ENCODE measurements at places on chromosomes 3 and 15. TPM values are rescaled to one million over a fixed set of nuclear protein-coding genes. Genes with fewer than 3 reads are reported as not detected.
A peak's percentile ranks its signal among the peaks of the same experiment; 100 is the strongest.

MYD88 gene
- 60.3 TPM for total RNA-seq

FBXO40 gene
- 0.05 TPM for total RNA-seq

GRCh38 chr3:23811185-23811527 is 5.4 kb downstream of the UBE2E1 start:
- peak overlapping the region; percentile 68 for H3K4me3 ChIP-seq
- peak overlapping the region; percentile 58 for H3K27ac ChIP-seq
- H3K36me3 ChIP-seq: peaks cover 4% of the 10 kb centered on the region
- H3K27me3 ChIP-seq: no peaks in the 10 kb centered on the region

STXBP5L gene
- not detected for total RNA-seq

DNA sequence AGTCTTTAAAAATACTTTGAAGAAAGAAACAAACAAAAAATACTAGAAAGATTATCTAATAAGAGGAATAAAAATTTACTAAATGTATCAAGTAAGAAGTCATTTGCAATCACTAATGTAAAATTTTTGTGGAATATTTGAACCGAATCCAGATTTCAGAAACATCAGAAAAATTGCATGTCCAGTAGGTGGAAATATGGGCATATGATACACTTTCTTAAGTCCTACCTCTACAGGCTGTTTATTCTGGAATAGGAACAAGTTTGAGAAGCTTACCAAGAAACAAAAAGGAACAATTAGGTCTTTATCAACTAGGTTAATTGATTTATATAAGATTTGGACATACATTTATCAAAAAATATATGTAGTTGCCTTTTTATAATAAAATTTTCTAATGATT is 292.9 kb upstream of the ROBO1 start:
- no peaks in the 10 kb centered on the region for H3K4me1 ChIP-seq
- H3K27me3 ChIP-seq: no peaks in the 10 kb centered on the region
- no peak overlapping the region for H3K27ac ChIP-seq
- DNase-seq: no peak
- H3K36me3 ChIP-seq: no peaks in the 10 kb centered on the region

DNA sequence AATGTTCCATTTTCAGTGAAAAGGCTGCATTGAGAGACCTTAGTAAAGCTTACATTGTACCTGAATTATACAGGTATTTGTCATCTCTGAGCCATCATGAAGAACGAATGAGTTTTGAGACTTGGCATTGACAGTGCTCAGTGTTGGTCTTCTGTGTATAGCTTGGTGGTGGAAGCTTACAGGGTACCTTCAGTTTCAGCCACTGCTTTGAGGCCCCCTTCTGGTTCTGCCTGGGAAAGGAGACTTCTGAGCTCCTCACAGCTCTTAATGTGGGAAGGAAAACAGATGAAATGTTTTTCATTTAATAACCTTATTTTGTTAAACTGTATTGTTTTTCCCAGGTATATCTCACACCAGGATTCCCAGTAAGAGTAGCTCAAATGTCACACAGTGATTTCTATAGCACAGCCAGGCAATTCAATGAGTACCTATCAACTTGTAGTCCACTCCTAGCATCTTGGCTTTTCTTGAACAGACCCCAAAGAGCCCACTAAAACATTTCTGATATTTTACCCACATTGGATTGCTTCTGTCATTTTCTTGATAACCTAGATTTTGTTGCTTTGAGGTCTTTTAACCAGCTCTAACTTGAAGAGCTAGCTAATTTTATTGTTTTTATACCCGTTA is 5.6 kb downstream of the SERPINI1 start:
- peaks cover 6% of the 10 kb centered on the region for H3K4me1 ChIP-seq
- no peak overlapping the region for H3K4me3 ChIP-seq
- no peaks in the 10 kb centered on the region for H3K36me3 ChIP-seq

DNA sequence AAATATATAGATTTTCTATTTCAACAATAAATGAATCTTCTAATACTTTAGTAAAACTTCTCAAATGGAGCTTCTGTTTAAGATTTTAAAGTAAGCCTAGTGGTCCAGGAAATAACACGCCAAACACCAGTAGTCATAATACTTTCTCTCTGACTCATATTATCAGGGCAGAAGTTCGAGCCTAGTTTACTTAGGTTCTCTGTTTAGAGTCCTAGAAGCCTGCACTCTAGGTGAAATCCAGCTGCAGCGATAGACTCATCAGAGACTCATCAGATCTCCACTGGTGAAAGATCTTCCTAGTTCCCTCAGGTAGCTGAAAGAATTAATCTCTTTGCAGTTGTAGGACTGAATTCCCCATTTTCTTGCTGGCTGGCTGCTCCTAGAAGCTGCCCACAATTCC is 552.5 kb upstream of the ROBO2 start:
- no peaks in the 10 kb centered on the region for H3K27me3 ChIP-seq
- H3K4me3 ChIP-seq: no peak overlapping the region
- no peaks in the 10 kb centered on the region for H3K36me3 ChIP-seq
- H3K27ac ChIP-seq: no peak overlapping the region
- no peaks in the 10 kb centered on the region for H3K4me1 ChIP-seq

RASGRP1 gene
- 0.75 TPM for total RNA-seq

GRCh38 chr3:166759736-166760513 is 620.2 kb downstream of the ZBBX start:
- H3K36me3 ChIP-seq: no peaks in the 10 kb centered on the region
- no peaks in the 10 kb centered on the region for H3K27me3 ChIP-seq
- no peak overlapping the region for H3K27ac ChIP-seq
- DNase-seq: no peak
- no peak overlapping the region for H3K4me3 ChIP-seq
- H3K4me1 ChIP-seq: no peaks in the 10 kb centered on the region

ANKRD63 gene
- not detected for total RNA-seq

GRCh38 chr3:174072675-174073074 is 675.1 kb downstream of the NLGN1 start:
- H3K4me1 ChIP-seq: no peaks in the 10 kb centered on the region
- no peak for DNase-seq
- H3K27me3 ChIP-seq: no peaks in the 10 kb centered on the region
- no peak overlapping the region for H3K27ac ChIP-seq
- no peak overlapping the region for H3K4me3 ChIP-seq

GOLGA8S gene
- 0.05 TPM for total RNA-seq

- no peak for DNase-seq
- no peaks in the 10 kb centered on the region for H3K36me3 ChIP-seq
- H3K27me3 ChIP-seq: no peaks in the 10 kb centered on the region
- no peak overlapping the region for H3K27ac ChIP-seq
- H3K4me1 ChIP-seq: no peaks in the 10 kb centered on the region
- no peak overlapping the region for H3K4me3 ChIP-seq
These were observed 108.1 kb downstream of the LSAMP start for GRCh38 chr3:116337229-116337628.

CSTA gene
- total RNA-seq: 6.6 TPM

- DNase-seq: no peak
- no peak overlapping the region for H3K27ac ChIP-seq
- no peaks in the 10 kb centered on the region for H3K36me3 ChIP-seq
- H3K27me3 ChIP-seq: no peaks in the 10 kb centered on the region
- H3K4me1 ChIP-seq: no peaks in the 10 kb centered on the region
- no peak overlapping the region for H3K4me3 ChIP-seq
These were observed 495.5 kb upstream of the ROBO1 start for GRCh38 chr3:80263260-80263659.

CPN2 gene
- total RNA-seq: 20.4 TPM

GOLGA8G gene
- not detected for total RNA-seq

DNA sequence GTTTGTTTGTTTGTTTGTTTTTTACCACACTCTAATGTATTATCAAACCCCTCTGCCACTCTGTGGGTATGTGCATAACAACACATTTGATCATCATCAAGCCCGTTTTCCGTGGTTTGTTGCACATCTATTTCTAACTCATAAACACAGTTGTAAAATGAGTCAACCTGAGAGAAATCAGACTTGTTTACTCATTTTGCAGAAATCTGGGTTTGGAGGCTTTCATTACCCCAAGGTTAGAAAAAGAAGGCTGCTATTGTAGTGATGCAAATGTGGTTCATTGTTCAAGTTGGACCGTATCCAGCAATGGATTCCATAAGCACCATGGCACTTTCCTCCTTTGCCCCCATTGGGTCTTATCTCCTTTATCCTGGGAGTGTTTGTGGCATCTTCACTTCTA is 353.2 kb upstream of the SOX2 start:
- no peaks in the 10 kb centered on the region for H3K4me1 ChIP-seq
- no peak overlapping the region for H3K4me3 ChIP-seq
- H3K27ac ChIP-seq: no peak overlapping the region
- H3K27me3 ChIP-seq: no peaks in the 10 kb centered on the region
- H3K36me3 ChIP-seq: no peaks in the 10 kb centered on the region

GRM2 gene
- total RNA-seq: not detected

PLA2G4E gene
- total RNA-seq: not detected

UQCC5 gene
- total RNA-seq: 8.5 TPM

TBL1XR1 gene
- 48.0 TPM for total RNA-seq

ZDHHC23 gene
- total RNA-seq: 16.2 TPM

DNA sequence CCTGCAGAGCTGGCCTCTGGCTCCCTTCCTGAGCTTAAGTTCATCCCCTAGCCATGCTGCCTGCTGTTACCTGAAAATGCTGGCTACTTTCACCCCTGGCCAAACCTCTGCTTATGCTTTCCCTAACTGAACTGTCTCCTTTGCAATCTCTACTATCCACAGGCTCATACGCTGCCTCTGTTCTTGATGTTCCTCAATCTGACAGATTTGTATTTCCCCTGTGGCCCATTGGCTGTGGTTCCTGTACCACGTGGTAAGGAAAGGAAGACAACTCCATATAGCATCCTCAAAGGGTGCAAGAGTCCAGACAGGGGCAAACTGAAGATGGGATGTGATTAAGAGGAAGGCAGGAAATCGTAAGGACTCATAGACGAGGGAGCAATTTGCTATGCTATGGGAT is 33.2 kb downstream of the TGM4 start:
- no peak overlapping the region for H3K27ac ChIP-seq
- H3K36me3 ChIP-seq: no peaks in the 10 kb centered on the region
- no peak for DNase-seq
- H3K4me3 ChIP-seq: no peak overlapping the region
- peaks cover 2% of the 10 kb centered on the region for H3K27me3 ChIP-seq
- H3K4me1 ChIP-seq: no peaks in the 10 kb centered on the region

MORC1 gene
- 0.14 TPM for total RNA-seq

- DNase-seq: no peak
- no peaks in the 10 kb centered on the region for H3K27me3 ChIP-seq
- H3K4me3 ChIP-seq: no peak overlapping the region
- H3K4me1 ChIP-seq: no peaks in the 10 kb centered on the region
- H3K27ac ChIP-seq: no peak overlapping the region
These were observed 45.1 kb downstream of the NR1I2 start for GRCh38 chr3:119826711-119827608.

DNA sequence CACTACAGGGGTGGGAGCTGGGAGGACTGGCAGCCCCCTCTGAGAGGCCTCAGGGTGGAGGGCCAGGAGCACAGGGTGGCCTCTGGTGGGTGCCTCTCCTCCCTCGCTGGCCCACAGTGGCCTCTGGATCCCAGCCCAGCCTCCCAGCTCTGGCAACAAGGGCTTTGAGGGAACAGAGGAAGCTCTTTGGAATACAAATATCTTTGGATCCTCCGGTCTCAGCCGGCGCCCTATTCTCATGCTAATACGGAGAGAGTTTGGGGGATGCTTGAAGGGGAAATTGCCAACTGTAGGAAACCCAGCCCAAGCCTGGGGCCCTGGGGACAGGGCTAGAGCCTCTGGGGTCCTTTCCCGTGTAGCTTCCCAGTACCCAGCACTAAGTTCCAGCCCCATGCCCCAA is 33.4 kb upstream of the INSYN1 start:
- H3K36me3 ChIP-seq: no peaks in the 10 kb centered on the region
- H3K4me1 ChIP-seq: no peaks in the 10 kb centered on the region
- no peak overlapping the region for H3K4me3 ChIP-seq
- no peak overlapping the region for H3K27ac ChIP-seq

- H3K4me1 ChIP-seq: peaks cover 6% of the 10 kb centered on the region
- H3K27ac ChIP-seq: peak within 1 kb of the TSS; percentile 81
- DNase-seq: peak; percentile 97
These were observed at the start of gene FSIP1 for GRCh38 chr15:39782441-39783138. Gene FSIP1 (minus strand): TSS chr15:39782841. CDS start chr15:39776524, 6,317 bp downstream.

- no peak for DNase-seq
- no peak overlapping the region for H3K27ac ChIP-seq
- no peak overlapping the region for H3K4me3 ChIP-seq
- no peaks in the 10 kb centered on the region for H3K36me3 ChIP-seq
These were observed 6.3 kb downstream of the ZNF774 start for GRCh38 chr15:90358124-90359033.

- no peak overlapping the region for H3K4me3 ChIP-seq
- no peaks in the 10 kb centered on the region for H3K27me3 ChIP-seq
- no peaks in the 10 kb centered on the region for H3K4me1 ChIP-seq
- no peaks in the 10 kb centered on the region for H3K36me3 ChIP-seq
These were observed 27.4 kb downstream of the RAD51 start for GRCh38 chr15:40722354-40722753.

DNA sequence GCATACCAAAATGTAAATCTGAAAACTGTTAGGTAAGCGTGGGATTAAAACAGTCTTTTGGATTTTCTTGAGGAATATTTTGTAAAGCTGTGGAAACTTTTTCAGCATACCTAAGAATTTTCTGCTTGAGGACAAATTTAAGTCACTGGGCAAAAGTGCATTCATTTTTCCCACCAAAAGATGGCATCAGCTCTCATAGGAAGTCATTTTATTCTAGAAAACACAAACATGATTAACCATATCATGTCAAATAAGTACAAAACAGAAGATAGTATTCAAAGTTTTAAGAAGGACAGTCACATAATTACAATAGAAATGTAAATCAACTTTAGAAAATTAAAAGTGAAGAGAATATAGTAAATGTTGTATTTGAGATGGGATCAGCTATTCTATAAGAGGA is 63.5 kb downstream of the SLC49A4 start:
- no peaks in the 10 kb centered on the region for H3K27me3 ChIP-seq
- DNase-seq: no peak
- H3K27ac ChIP-seq: no peak overlapping the region
- peaks cover 5% of the 10 kb centered on the region for H3K36me3 ChIP-seq

DNA sequence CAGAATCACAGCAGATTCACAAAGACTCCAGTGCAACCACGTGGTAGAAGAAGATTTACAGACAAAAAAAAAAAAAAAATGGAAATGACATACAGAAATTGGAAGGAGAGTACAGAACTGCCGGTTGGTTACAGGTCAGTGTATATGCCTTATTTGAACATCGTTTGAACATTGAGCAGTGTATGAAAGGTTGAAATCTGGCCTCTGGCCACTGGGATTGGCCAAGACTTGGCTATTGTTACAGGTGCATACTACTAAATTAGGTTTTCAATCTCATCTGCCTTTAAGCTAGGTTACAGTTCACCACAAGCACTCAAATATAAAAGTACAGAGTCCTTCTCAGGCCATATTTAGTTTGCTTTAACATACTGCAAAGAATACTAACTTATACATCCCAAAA is 59.8 kb downstream of the THBS1 start:
- H3K4me3 ChIP-seq: no peak overlapping the region
- no peak for DNase-seq
- H3K36me3 ChIP-seq: no peaks in the 10 kb centered on the region
- no peak overlapping the region for H3K27ac ChIP-seq

SEMA3G gene
- total RNA-seq: 0.47 TPM

RLBP1 gene
- not detected for total RNA-seq

MAGI1 gene
- 68.8 TPM for total RNA-seq

- no peak overlapping the region for H3K4me3 ChIP-seq
- no peak overlapping the region for H3K27ac ChIP-seq
- no peaks in the 10 kb centered on the region for H3K27me3 ChIP-seq
- no peaks in the 10 kb centered on the region for H3K36me3 ChIP-seq
- H3K4me1 ChIP-seq: no peaks in the 10 kb centered on the region
These were observed 119.1 kb downstream of the RASA2 start for GRCh38 chr3:141605883-141606282.

SNTN gene
- total RNA-seq: not detected

BNC1 gene
- 0.14 TPM for total RNA-seq

CCDC14 gene
- total RNA-seq: 22.5 TPM
